ENCODE measurements at places on chromosomes 3 and 15. TPM values are rescaled to one million over a fixed set of nuclear protein-coding genes. Genes with fewer than 3 reads are reported as not detected.

DNA sequence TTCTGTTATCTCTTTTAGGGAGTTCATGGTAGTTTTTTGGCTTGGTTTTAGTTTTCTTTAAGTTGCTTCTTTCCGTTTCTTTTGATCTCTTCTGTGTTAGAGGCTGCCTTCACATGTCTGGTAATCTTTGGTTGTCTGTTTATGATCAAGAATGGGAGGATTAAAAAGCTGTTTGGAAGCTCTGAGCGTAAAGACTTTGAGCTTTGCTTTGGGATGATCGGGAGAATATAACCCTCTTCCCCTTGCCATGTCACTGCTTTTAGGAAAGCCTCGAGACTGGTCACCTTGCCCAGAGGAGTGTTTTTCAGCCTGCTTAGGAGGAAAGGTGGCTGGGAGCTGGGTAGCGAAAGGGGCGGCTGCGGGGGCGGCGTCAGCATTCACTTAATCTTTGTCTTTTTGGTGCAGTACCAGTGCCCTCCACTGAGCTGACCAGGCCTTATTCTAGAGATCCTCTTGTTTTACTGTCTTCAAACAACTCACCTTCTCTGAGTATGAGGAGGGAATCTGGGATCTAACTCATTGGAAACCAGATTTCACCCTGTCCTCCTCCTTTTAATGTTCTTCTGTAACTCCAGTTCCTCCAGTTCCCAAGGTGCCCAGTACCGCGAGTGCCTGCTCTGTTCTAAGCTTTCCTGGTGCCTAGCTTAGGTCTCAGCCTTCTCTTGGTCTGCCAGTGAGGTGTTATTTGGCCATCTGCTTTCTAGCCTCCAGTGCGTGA, 15.5 kb downstream of the TATDN2 start:
- peak; percentile 57 for DNase-seq

- DNase-seq = no peak
Observed at GRCh38 chr3:159857840-159858239, 130.8 kb upstream of the IL12A start.

DNA sequence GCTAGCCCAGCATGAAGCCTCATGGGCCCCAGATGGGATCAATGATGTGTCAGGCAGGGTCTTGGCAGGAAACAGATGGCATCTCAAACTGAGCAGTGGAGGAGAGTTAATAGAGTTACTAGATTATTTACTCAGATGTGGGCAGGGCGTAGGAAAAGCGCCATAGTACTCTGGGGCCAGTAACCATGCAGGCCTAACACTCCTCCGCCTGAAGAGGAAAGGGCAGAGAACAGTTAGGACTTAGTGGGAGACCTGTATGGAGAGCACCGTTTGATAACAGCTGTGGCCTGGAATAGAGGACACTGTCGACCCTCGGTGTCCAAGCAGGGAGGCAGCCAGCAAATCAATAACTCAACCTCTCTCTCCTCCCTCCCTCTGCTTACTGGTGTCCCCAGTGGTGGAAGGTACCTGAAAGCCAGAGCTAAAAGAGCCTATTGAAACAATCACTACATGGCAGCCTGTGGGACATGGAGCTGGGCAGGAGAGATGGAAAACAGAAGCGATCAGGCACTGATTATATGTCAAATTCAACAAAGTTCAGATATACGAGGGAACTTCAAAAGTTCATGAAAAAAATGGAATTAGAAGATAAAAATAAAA, 111.4 kb upstream of the CCNL1 start:
- no peak for DNase-seq

- no peak for DNase-seq
Observed at GRCh38 chr3:51057121-51057520, 328.0 kb upstream of the MANF start.

- peak; percentile 98 for DNase-seq
Observed at GRCh38 chr3:194312743-194313281, 38.3 kb downstream of the CPN2 start.

GRCh38 chr15:61839546-61839945, 220.7 kb downstream of the VPS13C start:
- no peak for DNase-seq

Gene PIERCE2
- total RNA-seq = 0.81 TPM

Gene EPHB3
- total RNA-seq = 1.8 TPM

Gene KCNMB2
- 1.3 TPM for total RNA-seq

Gene IL20RB
- total RNA-seq = 1.8 TPM

Gene FSIP1
- 1.2 TPM for total RNA-seq

Gene GRK7
- total RNA-seq = not detected
